ENCODE measurements at places on chromosomes 5 and 9.

DNA sequence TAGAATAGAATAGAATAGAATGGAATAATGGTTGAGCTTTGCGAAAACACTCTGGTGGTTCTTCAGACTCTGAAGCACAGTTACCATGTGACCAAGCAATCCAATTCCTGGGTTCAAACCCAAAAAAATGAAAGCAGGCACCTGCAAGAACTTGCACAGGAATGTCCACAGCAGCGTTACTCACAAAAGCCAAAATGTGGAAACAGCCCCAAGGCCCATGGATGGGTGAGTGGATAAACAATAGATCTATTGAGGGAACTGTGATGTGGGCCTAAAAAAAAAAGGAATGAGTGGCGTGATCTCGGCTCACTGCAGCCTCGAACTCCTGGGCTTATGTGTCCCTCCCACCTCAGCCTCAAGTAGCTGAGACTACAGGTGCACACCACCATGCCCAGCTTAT lies 21.4 kb upstream of the TMEM250 start:
- DNase-seq, result no peak

DNA sequence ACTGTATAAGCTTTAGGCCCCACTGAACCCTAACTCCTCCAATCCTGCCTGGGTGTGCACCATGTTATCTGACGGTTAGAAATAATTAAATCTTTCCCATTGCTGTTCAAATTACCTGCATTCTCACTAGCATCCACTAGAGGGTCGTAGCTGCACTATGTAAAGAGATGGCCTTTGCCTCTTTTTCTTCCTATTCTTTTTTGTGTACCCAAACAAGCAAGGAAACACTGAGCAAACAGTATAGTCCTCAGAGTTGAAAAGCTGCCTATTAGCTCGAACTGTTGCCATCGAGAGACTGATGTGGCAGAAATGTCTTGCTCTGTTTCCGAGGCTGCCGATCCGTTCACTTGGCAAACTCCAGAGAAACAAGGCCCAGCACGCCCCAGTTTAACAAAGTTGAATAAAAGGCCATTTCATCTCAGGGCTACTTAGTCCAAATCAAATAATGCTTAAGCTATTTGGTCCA lies 163.8 kb upstream of the TRPM3 start:
- no peak for DNase-seq

DNA sequence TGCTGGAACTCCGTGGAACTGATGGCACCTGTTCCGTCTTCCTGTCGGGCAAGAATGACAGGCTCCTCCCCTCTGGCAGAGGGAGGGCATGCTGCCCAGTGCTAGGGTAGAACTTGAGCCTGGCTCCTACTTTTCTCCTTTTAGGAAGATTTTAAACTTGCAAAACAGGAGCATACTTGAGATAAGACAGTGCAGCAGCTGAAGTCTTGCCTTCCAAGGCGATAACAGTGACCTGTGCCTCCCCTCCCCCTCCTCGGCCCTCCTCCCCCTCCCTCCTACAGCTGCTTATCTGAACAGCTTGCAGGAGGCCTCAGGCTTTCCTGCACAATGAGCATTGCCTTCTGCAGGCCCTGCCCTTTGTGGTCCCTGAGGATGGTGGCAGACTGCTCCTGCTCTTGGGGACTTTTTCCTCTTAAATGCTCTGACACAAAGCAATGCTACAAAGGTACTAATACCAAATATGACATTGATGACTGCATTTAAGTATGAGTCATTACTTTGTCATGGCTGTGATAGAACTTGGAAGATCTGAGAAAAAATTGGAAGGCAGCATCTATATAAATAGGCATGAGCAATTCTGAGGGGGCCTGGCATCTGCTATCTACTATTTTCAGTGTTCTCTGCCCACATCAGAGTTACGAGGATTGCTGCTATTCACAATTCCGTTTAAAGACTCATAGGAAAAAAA lies 2.0 kb downstream of the GADD45G start:
- DNase-seq, result peak; percentile 67

GRCh38 chr9:110599468-110599867 lies 19.9 kb upstream of the SVEP1 start:
- no peak for DNase-seq

GRCh38 chr9:93821307-93821703 lies 133.8 kb downstream of the BARX1 start:
- no peak for DNase-seq

- peak; percentile 50 for DNase-seq
These were observed 59.5 kb upstream of the RNF130 start for GRCh38 chr5:180130876-180131740.

GRCh38 chr5:170327168-170327567 lies 29.6 kb upstream of the LCP2 start:
- no peak for DNase-seq

DNA sequence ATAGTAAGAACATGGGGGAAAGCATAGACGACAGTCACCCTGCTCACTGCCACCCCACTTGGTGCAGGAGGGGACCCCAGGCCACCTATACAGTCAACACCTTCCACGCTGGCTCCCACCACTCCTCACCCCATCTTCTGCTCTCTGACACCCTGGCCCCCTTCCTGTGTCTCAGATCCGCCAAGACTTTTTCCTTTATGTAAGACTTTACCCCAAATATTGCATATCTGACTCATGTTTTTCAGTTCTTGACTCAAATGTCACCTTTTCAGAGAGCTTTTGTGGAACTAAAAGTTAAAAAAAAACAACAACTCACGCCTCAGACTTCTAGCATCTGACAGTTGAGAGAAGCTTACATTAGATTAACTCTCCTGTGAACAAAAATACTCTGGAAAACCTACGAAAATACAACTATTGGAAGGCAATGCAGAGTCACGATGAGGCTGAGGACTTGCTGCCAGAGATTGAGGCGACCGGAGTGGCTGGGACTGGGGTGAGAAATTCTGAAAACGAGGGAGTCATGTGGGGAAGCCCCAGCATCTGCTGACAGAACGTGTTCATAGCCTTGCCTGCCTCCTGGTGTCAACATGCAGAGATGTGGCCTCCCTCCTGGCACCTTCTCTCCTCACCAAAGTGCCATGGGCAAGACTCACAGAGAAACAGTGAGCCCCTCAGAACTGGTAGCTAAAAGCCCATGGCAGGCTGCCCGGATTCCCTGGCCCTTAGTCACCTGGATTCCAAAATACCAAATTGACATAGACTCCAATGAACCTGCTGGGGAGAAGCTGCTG lies 22.4 kb upstream of the FCN2 start:
- DNase-seq, result no peak

DNA sequence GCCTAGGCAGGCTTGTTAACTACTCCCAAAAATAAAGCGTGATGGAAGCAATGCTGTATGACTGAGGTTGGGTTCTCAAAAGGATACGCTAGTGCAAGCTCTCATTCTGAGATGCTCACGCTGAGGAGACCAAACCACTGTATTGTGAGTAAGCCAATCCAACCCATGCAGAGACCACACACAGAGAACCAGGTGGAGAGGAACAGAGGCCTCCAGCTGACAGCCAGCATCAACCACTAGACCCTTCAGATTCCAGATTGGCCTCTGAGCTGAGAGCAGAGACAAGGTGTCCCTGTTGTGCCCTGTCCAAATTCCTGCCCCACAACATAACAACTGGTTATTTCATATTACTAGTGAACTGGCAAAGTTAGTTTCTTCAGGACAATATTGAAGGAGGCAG lies 4.5 kb downstream of the TSTD2 start:
- DNase-seq, result no peak

DNA sequence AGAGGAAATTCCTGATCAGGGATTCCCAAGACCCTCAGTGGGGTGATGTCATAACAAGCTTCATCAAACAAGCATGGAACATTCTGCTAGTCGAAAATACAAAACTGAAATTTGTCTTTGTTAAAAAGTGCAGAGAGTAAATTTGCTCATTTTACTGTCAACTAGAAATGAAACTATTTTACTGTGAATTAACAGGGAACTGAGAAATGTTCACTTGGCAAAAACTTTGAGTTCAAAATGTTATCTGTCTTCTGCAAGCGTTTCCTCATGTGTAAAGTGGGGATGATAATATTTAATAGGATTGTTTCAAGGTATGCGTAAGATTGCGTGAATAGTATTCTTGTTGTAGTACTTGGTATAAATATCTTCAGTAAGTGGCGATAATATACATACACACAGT lies 45.4 kb downstream of the ALDH1A1 start:
- DNase-seq, result no peak

GRCh38 chr9:4038182-4038723 lies 261.6 kb downstream of the GLIS3 start:
- DNase-seq, result no peak

DNA sequence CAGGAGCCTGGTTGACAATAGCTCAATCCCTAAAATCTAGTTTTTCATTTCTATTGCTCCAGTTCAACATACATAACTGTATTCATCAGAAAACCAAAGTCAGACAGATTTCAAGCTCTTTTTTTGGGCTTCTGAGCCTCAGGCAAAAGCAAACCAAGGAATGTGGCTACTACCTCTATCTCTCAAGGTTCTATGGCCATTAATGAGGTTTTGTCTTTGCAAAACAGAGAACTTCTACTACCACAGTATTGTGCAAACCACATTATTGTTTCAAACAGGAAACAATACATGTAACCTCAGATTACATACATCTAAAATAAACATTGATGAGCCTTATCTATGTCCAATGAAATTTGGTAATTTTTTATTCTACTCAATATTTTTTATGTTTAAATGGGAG lies 35.5 kb upstream of the FTMT start:
- no peak for DNase-seq

DNA sequence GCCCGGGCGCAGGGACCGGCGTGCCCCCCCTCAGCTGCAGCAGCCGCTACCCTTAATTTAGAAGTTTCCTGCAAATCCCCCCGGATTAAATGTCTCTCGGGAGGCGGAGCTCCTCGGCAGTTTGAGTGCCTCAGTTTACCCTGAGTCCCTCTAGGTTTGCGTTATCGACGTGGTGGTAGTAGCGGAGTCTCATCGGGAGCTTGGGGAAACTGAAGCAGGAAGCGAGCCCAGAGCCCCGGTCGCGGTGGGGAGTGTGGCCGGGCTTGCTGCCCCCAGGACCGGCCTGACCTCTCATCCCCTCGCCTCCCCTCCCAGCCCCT lies 529 bp upstream of the TPM2 start:
- DNase-seq, result no peak

- DNase-seq, result no peak
These were observed 91.4 kb downstream of the C9orf152 start for GRCh38 chr9:110116543-110116885.

DNA sequence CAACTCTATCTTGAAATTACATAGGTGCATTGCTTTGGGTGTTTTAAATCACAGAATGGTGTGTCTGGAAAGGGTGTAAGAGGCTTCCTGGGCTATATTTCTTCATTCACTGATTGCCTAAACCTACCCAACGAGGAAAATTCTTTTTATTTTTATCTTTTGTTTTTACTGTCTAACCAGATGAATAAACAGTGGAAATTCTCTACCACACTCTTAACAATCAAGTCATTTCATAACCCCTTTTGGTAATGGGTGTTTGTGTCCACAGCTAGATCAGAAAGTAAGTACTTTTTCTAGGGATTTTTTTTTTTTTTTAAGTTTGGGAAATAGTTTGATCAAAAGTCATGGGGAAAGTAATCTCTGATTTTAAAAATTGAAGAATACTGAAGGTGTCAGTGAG lies 27.6 kb upstream of the C5orf47 start:
- no peak for DNase-seq

GRCh38 chr5:135876146-135876545 lies 19.5 kb downstream of the IL9 start:
- no peak for DNase-seq

DNA sequence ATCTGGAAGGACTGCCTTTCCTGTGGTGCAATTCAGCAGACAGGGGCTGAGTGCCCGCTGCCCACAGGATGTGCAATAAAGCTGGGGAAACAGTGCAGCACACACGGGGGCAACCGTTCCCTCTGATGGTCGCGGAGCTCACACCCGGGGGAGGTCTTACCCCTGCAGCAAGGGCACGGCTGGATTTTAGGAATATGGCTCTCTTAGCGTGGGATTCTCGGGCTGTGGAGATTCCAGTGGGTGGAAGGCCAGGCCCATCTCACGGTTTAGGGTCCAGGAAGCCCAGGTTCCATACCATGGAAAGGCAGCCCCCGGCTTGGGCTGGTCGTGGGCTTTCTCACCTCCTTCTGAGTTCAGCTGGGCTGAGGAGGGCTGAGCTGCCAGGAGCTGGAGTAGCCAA lies 244.1 kb downstream of the MED10 start:
- no peak for DNase-seq

- DNase-seq, result no peak
These were observed 13.0 kb upstream of the ABLIM3 start for GRCh38 chr5:149128023-149128875.

GRCh38 chr5:16935231-16936149 lies 598 bp downstream of the MYO10 start:
- DNase-seq, result peak; percentile 71

DNA sequence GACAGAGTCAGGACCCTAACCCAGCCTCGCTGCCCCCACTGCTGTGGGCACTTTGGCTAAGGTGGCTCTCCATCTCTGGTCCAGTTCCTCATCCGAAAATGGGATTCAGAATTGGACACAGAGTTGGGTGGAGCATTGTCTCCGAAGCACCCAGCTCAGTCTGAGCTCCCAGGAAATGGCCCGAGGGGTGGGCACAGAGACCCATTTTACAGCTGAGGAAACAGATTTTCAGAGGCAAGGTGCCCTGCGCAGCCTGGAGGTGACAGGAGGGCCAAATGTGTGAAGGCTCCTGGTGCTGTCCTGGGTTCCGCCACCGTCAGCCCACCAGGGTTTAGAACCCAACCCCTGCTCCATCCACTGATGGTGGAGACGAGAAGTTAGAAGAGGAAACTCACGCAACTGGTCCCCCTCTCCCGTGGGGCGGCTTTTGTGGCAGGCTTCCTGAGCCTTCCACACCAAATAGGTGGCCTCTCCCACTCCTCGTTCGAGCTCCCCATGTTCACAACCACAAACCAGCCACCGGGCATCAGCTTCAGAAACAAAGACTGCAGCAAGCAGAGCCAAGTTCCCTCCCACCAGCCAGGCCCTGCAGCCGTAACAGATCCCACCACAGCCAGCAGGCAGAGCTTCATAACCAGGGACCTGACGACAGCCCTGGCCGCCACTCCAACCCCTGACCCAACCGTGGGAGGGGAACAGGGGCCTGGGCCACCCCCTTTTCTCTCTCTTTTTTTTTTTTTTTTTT lies 90.9 kb upstream of the LMX1B start:
- no peak for DNase-seq
